ENCODE measurements at places on chromosomes 7 and 10. TPM values are rescaled to one million over a fixed set of nuclear protein-coding genes. Genes with fewer than 3 reads are reported as not detected.

CTAGE8 gene
- 1.6 TPM for total RNA-seq

ACBD5 gene
- 20.2 TPM for total RNA-seq

HOXA3 gene
- not detected for total RNA-seq

CALN1 gene
- not detected for total RNA-seq

GPR15LG gene
- total RNA-seq = not detected

CNNM1 gene
- 1.0 TPM for total RNA-seq

DEPP1 gene
- 0.31 TPM for total RNA-seq

TAC1 gene
- total RNA-seq = not detected

AP4M1 gene
- total RNA-seq = 13.8 TPM

OR9A2 gene
- total RNA-seq = not detected

VPS37D gene
- 0.68 TPM for total RNA-seq

FFAR4 gene
- total RNA-seq = not detected

GIMAP4 gene
- total RNA-seq = 354 TPM

CLRN3 gene
- not detected for total RNA-seq

FUOM gene
- 15.6 TPM for total RNA-seq

SEC61G gene
- total RNA-seq = 134 TPM

SEMA3A gene
- 3.9 TPM for total RNA-seq

NPY gene
- not detected for total RNA-seq

ACTA2 gene
- total RNA-seq = 4.4 TPM

PDE6C gene
- not detected for total RNA-seq

CYP3A4 gene
- not detected for total RNA-seq

RASA4 gene
- total RNA-seq = 37.2 TPM

EIF4EBP2 gene
- total RNA-seq = 62.5 TPM

RAPGEF5 gene
- 0.29 TPM for total RNA-seq

LIPA gene
- total RNA-seq = 28.9 TPM

TRIM73 gene
- total RNA-seq = 13.2 TPM

SUV39H2 gene
- 18.0 TPM for total RNA-seq

LSM8 gene
- 47.0 TPM for total RNA-seq

SLC16A9 gene
- 0.10 TPM for total RNA-seq

HOXA5 gene
- total RNA-seq = not detected

NKX1-2 gene
- total RNA-seq = not detected

TAS2R5 gene
- total RNA-seq = 1.5 TPM

HOXA7 gene
- not detected for total RNA-seq

AGR2 gene
- total RNA-seq = not detected

POLR2J2 gene
- 12.5 TPM for total RNA-seq

Data from activated naive CD4-positive, alpha-beta T cell treated with anti-CD3 and anti-CD28 coated beads, Interleukin-2, amount 10 ng/mL, durations not matched to agents 5 hours and 36 hours (primary cell).